Left cardiac atrium (tissue), 4 donors: ENCODE measurements at places on chromosomes 2 and 18.

- DNase-seq, result no peak
Observed at GRCh38 chr2:44810892-44811530, 130.5 kb upstream of the SIX3 start.

GRCh38 chr2:119749477-119750012 is 10.2 kb upstream of the PTPN4 start:
- DNase-seq, result no peak

GRCh38 chr18:45248240-45248903 is 366.9 kb upstream of the SLC14A2 start:
- peak; percentile 58 for DNase-seq

DNA sequence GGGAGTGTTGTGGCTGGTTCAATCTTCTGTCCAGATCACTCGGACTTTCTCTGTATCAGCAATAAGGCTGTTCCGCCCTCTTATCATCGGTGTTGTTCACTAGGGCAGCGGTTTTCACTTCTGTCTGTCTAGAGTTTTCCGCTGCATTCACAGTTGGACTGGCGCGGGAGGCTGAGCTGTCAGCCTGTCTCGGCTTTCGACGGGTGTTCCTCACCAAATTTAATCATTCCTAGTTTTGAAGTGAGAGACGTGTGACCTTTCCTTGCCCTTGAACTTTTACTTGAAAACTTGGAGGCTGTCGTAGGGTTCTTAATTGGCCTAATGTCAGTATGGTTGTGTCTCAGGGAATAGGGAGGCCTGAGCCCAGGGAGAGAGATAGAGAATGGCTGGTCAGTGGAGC is 108.3 kb downstream of the NFATC1 start:
- peak; percentile 15 for DNase-seq

- DNase-seq, result no peak
Observed at GRCh38 chr2:2793514-2793913, 462.4 kb upstream of the MYT1L start.

GRCh38 chr2:120807751-120808150 is 72.1 kb downstream of the GLI2 start:
- DNase-seq, result no peak

- no peak for DNase-seq
Observed at GRCh38 chr2:201403880-201404279, 46.7 kb upstream of the FLACC1 start.

GRCh38 chr2:238524426-238524983 is 97.8 kb downstream of the ASB1 start:
- no peak for DNase-seq

GRCh38 chr2:16656784-16657391 is 8.7 kb downstream of the CYRIA start:
- DNase-seq, result peak; percentile 51

- DNase-seq, result no peak
Observed at GRCh38 chr2:122168799-122169198, 413.3 kb downstream of the TSN start.

DNA sequence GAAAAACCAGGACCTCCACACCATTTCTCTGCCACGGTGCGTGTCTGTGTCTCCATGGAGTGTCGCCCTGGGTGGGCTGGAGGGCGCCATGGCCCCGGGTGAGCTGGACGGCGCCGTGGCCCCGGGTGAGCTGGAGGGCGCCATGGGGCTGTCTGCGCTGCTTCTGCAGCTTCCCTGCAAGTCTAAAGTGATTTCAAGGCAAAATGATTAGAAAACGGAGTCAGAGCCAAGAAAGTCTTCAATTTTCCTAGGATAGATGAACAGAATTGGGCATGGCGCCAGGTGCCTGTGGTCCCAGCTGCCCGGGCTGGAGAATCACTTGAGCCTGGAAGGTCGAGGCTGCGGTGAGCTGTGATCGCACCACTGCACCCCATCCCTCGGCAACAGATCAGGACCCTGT is 27.7 kb upstream of the NFATC1 start:
- DNase-seq, result no peak

DNA sequence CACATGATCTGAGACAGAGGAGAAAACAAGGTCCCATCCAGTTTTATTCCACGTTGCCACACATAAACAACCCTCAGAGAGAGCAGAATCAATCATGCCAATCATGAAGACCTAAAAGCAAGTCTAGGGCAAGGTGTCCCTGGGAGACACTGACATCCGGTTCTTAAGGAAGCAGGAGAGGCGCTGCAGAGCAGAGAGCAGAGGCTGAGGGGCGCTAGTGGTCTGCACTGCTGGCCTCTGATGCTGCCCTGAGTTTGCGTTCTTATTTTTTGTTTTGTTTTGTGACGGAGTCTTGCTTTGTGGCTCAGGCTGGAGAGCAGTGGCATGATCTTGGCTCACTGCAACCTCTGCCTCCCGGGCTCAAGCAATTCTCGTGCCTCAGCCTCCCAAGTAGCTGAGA is 83.3 kb downstream of the SMIM21 start:
- no peak for DNase-seq

- DNase-seq, result no peak
Observed at GRCh38 chr2:31287654-31288053, 53.7 kb downstream of the EHD3 start.

DNA sequence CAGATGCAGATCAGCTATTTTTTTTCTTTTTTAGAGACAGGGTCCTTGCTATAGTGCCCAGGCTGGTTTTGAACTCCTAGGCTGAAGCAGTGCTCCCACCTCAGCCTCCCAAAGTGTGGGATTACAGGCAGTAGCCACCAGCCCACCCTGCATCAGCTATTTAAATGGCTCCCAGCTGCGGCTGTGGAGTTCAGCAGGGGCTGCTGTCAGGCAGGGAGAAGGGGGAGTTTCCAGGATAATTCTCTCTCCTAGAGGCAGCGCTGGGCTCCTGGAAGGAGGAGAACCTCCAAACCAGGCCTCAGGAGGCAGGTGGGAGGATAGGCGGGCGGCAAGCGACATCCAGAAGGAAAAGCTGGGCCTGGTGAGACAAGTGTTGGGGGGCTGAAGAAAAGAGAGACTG is 65.7 kb downstream of the ACTR2 start:
- no peak for DNase-seq

DNA sequence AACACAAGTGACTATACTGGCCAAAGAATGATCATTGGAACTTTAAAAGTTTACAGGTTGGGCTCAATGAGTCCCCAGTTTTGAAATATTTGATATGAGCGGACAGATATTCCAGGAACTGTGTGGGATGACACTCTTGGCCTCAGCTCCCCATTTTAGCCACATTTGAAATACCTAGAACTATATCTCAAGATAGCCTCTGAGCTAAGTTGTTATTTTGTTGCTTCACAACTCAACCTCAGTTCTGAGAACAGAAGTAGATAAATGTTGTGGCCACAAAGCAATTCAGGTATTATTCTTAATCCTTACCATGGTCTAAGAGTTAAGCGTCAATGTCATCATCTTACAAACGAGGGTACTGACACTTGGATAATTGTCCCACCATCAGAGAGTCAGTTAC is 172.2 kb upstream of the SETBP1 start:
- DNase-seq, result no peak

DNA sequence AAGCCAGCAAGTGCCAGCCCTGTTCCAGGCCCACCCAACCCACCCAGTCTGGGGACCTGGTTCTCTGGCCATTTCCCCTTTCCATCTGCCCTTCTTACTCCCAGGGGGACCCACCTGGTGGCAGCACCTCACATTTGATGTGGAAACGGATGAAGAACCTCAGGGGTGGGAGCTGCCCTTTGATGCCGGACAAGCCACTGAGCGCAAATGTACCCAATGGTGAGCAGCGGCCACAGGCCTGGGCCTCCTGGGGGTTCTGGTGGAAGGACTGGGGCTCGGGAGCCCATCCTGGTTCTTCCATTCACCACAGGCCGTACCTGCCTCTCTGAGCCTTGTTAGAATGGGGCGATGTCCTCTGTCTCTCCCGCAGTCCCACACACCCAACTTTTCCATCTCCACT is 84.7 kb downstream of the EPAS1 start:
- DNase-seq, result no peak

- DNase-seq, result no peak
Observed at GRCh38 chr2:192025637-192026036, 169.1 kb downstream of the TMEFF2 start.

DNA sequence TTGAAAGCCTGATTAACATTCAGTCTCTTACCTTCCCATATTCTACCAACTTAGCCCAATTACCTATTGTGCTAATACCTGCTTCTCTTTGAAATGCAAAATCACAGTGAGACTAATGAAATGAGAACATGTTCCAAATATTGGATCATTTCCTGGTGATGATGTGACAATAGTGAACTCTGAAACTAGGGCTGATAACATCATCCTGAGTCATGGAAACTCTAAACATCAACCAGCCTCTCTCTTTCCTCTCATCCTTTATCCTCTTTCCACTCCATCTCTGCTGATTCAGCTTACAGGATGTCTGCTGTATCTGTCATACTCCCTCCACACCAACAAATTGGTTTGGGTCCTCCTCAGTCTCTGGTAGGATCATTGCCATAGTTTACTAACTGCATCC is 98.8 kb upstream of the NCKAP5 start:
- DNase-seq, result no peak

DNA sequence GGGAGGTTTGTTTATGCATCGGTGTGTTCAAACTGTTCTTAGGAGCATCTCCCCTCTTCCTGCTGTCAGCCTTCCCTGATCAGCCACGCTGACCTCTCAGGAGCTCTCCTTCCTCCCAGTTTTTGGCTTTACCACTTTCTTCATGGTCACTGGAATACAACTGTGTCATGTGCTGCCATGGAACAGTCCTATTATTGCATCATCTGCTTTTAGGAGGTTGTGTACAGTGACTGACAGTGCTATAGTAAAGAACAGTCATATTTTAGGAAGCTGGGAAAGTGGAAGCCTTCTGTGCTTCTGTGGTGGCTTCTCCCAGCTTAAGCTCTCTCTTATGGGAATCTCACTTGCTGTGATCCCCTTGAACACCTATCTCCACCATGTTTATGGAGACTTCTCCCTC is 165.5 kb downstream of the TPGS2 start:
- DNase-seq, result no peak

DNA sequence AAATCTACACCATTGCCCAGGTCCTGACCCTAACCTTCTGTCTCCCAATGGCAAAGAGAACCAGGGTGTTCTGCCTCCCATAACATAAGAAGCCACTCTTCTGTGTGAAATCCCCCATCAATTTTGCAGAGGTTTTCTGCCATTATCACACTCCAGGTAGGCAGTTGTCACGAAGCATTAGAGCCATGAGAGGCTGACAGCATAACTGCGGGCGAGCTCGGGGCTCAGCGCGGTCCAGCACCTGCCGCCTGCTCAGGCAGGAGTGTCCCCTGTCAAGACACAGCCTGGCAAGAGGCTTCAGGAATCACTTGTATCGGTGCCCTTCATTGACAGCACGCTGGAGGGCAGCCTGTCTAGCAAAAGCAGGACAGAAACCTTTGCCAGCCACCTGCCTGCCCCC is 251.2 kb downstream of the SATB2 start:
- DNase-seq, result no peak

DNA sequence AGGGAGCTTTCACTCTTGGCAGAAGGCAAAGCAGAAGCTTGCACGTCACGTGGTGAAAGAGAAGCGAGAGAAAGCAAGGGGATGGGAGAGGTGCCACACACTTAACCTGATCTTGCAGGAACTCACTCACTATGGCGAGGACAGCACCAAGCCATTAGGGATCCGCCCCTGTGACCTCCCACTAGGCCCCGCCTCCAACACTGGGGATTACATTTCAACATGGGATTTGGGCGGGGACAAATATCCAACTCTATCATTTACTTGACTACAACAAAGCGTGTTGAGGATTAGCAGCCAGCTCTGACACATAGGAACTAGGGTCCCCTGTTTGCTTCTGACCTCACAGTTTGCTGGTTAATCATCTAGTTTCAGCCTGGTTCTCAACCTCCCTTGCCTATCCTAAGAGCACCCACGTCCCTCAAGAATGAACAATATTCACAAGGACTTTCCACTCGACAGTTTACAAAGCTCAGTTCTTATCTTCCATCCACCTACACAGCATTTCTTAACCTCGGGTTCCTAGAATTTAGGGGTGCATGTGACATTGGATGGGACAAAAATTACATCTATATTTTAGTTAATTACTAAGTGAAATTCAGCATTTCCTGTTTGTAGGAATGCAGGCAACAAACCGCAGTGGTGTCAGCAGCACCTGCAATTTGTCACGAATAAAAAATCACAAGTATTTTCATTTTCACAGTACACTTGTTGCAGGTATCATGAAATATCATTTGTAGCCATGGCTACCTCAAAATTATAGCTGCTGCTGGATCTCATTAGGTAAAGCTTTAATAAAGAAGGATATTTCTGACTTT is 36.0 kb downstream of the LBH start:
- no peak for DNase-seq

DNA sequence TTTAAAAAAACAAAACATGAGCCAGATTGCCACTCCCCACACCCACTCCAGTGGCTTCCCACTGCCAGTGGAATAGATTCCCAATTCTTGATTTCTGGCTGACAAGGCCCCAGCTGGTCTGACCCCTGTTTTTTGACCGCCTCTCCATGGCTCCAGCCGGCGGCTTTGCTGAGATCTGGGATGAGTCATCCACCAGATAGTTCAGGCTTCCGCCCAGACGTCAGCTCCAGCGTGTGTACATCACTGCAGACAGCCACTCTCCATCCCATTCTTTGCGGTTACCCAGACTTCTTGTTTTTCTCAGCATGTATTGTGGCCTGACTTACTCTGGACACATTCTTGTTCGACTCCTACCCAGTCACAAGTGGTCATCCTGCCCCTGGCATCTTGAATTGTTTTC is 227.9 kb downstream of the GBX2 start:
- peak; percentile 71 for DNase-seq

DNA sequence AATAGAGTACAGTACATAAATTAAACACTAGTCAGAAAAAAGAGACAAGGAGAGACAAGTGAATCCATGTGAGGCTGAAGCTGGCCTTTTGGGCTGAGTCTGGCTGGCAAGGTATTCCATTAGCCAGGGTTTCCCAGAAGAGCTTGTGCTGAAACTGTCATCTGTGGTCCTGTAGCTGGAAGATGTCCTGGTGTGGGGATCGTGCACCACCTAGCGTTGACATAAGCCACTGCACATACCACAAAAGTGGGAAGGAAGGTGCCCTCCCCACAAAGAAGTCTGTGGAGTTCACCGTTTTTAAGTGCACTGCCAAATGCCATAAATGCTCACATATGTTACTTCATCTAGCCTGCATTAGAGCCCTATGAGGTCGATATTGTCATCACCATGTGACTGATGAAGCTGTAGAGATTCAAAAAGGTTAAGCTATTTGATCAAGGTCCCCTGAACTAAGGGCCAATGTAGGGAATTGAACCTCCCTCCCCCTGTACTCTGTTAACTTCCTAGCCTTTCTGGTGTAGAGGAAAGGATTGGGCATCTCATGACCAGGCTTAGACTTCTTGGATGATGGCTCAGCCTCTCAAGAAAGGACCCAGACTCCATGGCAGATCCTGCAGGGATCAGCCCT is 31.9 kb upstream of the GALNT14 start:
- DNase-seq, result peak; percentile 52

GRCh38 chr18:9494778-9495331 is 19.5 kb downstream of the RALBP1 start:
- no peak for DNase-seq

- no peak for DNase-seq
Observed at GRCh38 chr2:44582363-44583008, 220.7 kb downstream of the CAMKMT start.

DNA sequence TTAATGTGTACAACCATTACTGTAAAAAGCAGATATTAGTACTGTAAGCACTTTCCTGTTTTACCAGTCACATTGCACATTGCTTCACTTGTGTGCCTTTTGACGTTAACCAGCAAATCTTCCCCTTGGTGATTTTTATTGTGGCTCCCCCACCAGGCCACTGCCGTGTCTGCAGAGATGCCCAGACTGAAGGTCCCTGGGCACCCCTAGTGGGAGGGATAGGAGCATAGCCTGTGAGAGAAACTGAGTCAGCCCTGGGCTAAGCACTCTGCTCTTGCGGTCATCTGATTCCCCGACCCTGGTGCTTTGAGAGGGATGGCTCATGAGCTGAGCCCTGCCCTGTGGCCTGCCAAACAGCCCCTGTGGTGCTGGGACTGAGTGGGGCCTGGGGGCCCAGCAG is 73.4 kb downstream of the INPP4A start:
- DNase-seq, result no peak
